Pancreas (tissue), 10 donors: ENCODE measurements at places on chromosomes 1 and 21. TPM values are rescaled to one million over a fixed set of nuclear protein-coding genes. Genes with fewer than 3 reads are reported as not detected.

GRCh38 chr1:21882721-21883415, 54.2 kb downstream of the HSPG2 start:
- no peak for DNase-seq

DNA sequence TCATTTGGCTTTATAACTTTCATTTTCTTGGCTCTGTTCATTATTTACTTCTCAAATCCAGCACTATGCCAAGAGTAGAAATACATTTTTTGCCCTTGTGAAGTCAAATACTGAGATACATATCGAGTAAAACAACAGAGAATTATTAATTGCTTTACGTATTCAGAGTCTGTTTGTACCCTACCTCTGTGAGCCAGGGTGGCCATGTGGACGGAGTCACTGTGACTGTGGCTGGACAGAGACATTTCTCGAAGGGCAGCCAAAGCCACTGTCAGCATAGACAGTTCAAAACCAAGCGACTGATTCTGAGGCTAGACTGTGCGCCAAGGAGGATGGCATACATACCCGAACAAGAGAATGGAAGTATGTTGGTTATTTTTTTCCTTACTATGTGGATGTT, 391.0 kb upstream of the PROX1 start:
- DNase-seq, result no peak

DNA sequence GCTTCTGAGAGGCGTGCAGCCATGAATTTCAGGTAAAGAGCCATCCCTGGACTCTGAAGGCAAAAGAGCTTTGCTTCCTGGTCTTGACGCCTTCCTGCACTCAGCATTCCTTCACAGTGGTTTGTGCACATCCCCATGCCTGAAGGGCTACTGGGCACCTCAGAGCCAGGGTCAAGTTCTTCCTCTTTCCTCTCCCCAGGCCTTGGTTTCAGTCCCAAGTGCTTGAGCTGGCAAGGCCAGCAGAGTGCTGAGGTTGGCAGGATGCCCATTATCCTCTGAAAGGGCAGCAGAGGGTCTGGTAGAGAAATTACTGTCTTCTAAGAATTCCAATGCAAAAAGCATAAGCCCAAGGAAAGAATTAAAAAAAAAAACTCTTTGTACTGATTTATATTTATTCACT, 1064.9 kb downstream of the TTLL7 start:
- no peak for DNase-seq

- DNase-seq, result no peak
These were observed 1341.7 kb downstream of the PLA2G4A start for GRCh38 chr1:188170411-188170810.

DNA sequence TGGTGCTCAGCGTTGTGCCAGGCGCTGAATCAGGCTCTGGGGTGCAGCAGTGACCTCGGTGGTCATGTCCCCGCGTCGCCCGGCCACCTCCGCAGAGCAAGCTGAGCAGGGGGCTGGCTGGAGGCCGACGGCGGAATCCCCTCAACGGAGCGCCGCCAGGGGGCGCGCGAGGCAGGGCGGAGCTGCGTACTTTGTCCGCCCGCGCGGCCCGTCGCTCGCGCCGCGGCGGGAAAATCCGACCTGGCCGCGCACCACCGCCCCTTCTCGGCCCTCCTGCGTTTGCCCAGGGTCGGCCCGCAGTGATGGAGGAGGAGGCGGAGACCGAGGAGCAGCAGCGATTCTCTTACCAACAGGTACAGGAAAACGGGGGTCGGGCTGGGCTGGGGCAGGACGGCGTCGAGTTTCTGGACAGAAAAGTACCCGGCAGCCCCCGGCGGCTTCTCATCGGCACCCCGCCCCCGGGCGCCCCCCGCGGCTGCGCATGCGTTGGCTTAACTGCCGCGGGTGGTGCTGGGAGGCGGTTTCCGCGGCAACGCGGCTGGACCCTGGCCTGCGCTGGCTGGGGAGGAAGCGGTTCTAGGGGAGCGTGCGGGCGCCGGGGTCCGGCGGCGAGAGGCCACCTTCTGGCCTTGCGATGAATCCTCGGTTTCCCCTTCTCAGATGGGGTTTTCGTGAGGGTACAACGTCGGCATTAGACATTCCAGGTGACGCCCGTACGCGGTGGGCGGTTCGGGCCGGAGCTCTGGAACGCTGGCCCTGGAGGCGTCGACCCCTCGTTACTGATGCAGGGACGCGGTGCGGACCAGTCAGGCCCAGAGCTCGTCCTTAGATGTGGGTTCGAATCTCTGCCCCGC, at the start of gene CENPS:
TSS of gene CENPS (plus strand) at position 218 of the 854 bp plus-strand sequence. CDS start at position 303, 85 bp downstream.
- peak; percentile 98 for DNase-seq

- DNase-seq, result no peak
These were observed 88.3 kb upstream of the SELENON start for GRCh38 chr1:25711555-25712298.

PLCH2 gene
- 3.2 TPM for total RNA-seq

FAM89A gene
- total RNA-seq, result 6.6 TPM
